NCI-H1694 treated with DMSO at 0.1 percent for 48 hours (cell line): ENCODE measurements at places on chromosomes 1 and 21.

DNA sequence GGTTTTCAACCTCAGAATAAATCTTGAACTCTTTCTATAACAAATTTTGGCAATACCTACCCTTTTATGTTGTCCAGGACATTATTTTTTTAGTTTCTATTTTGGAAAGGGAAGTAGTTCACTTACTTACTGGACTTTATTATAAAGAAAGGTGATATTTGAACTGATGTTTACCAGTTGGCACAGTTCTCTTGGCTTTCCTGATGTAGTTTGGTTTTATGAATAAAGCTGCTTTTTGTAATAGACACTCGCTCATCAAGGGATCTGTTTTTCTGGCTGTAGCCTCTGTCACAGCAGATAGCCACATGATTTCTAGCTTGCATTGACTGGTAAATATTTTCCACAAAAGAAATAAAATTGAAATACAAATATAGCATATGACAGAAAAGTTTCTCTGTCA lies 40.9 kb upstream of the METTL18 start:
- no peak for DNase-seq

- no peak for DNase-seq
Observed at GRCh38 chr1:232221802-232222499, 408.0 kb downstream of the SIPA1L2 start.

DNA sequence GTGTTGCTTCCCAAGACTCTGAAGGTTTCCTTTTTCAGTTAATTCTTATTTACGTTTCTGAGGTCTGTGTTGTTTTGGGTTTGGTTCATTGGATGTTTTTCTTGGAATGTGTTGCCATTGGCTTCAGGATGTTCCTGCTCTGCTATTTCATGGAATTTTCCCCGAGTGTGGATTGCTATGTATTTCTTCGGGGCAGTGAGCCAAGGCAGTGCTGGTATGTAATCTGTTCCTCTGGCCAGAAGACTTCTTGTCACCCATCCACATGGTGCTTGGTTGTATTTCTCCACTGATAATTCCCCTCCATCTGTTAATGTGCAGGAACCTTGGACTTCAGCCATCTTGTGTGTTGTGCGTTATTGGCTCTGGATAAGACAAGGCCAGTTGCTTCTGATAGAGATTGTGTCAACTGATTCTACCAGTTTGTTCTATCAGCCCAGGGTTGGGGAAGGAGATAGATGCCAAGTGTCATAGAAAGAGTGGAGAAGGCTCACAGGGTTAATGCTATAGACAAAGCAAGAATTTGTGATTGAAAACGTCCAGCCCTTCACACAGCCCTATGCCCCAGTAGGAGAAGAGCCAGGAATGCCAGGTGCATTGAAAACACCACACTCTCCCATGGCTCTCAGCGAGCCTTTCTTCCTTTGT lies 505.2 kb downstream of the PLPP3 start:
- peak; percentile 57 for DNase-seq

GRCh38 chr1:215292932-215293331 lies 210.4 kb downstream of the KCNK2 start:
- no peak for DNase-seq

DNA sequence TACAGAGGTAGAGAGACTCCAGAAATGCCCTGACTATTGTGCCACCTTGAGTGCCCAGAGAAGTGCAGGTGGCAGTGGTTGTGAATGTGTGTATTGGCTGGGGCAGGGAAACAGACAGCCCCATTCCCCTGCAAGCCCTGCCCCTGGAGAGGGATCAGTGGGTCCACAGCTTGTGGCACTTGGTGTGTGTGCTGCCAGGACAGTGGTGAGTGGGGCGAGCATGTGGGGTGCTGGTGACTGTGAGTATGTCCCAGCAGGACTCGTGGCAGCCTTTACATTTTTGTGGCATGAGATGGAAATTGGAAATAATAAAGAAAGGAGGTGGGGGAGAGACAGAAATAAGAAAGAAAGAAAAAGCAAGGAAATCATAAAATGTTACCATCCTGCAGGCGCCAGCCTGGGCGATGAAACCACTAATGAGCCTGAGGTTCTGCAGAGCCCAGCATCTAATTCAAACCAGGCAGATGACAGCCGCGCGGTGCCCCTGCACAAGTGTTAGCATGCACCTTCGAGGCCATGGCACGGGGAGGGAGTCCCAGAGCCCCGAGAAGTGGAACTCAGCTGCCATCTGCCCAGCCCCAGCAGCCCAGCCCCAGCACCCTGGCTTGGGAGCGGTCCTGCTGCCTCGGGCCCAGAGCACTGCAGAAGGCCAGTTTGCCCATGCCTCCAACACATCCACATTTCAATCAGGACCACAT lies 49.1 kb upstream of the ZBTB40 start:
- DNase-seq: no peak

- no peak for DNase-seq
Observed at GRCh38 chr21:32353002-32353711, 39.7 kb downstream of the URB1 start.

- no peak for DNase-seq
Observed at GRCh38 chr1:227560393-227561173, 2.8 kb upstream of the ZNF678 start.

- no peak for DNase-seq
Observed at GRCh38 chr1:60759291-60759690, 323.1 kb upstream of the NFIA start.

GRCh38 chr1:156581661-156582387 lies 2.3 kb downstream of the TTC24 start:
- no peak for DNase-seq

- no peak for DNase-seq
Observed at GRCh38 chr1:158496374-158496773, 24.4 kb downstream of the OR10R2 start.
